ENCODE measurements at places on chromosomes 11 and 22.

DNA sequence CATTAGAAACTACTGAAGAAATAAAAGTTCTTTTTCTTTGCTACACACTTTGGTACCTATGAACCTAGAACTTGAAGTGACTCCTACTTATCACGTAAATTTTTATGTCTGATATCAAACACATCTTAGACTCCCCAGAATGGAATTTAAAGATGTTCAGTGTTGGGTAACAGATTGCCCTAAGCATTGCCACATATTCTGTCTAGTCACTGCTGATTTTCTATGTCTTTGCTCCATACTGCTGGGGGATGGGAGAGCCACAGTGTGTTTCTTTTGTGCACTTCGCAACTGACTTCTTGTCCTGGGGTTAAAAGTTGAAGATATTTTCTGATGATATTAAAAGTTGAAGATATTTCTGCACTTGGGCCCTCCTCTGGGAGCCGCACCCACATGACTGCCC lies 19.4 kb upstream of the MYO18B start:
- no peak for DNase-seq

GRCh38 chr22:44731357-44731970 lies 20.9 kb upstream of the ARHGAP8 start:
- no peak for DNase-seq

GRCh38 chr11:129034001-129034400 lies 91.3 kb upstream of the TP53AIP1 start:
- no peak for DNase-seq

GRCh38 chr11:82523141-82523540 lies 210.5 kb downstream of the FAM181B start:
- no peak for DNase-seq

DNA sequence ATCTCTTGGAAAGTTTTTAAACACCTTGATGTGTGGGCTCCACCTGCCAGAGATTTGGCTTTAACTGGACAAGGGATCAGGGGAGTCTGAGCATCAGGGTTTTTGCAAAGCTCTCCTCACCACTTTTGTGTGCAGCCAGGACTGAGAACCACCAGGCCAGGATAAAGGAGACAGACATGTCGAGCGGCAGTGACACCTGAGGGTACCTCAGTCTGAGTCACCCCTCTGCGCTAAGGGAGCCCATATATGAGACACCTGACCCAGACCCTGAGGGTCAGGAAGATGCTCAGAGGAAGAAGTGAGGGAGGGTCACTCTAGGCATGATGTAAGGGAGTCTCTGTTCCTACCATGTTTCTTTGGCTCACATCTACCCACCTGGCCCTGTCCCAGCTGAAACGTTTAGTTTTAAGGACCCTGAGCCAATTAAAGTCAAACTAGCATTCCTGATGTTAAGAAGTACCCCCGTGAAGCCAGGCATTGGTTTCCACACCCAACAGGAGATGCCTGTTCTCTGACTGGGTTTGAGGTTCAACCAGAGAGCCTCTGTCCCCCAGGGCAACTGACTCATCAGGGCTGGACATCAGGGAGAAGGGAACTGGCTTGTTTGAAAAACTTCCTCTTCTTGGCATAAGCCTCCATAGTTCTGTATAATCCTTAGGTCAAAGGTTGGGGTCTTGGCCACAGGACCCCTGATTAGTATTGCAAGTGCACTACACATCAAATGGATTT lies 72.4 kb upstream of the BIRC3 start:
- no peak for DNase-seq

DNA sequence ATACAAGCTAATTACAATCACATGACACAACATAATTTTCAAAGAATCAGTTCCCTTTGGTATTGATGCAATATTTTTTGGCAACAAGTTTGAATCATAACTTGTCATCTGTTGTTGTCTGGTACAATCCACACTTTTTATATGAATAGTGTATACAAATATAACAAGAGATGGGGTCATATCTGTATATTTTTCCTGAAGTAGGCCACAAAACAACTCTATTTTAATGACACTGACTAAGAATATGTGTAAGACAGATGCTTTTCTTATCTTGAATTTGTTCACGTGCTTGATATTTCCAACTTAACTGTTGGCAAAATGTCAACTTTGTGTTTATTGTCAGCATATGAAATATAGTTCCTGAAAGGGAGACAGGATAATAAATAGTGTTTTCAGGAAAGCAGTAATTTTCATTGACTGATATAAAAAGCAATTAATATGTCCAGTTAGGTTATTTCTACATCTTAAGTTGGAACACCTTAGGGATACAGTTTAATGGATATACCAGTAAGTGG lies 27.9 kb downstream of the NOX4 start:
- DNase-seq: no peak

- no peak for DNase-seq
Observed at GRCh38 chr11:69684651-69685050, 9.5 kb upstream of the LTO1 start.

DNA sequence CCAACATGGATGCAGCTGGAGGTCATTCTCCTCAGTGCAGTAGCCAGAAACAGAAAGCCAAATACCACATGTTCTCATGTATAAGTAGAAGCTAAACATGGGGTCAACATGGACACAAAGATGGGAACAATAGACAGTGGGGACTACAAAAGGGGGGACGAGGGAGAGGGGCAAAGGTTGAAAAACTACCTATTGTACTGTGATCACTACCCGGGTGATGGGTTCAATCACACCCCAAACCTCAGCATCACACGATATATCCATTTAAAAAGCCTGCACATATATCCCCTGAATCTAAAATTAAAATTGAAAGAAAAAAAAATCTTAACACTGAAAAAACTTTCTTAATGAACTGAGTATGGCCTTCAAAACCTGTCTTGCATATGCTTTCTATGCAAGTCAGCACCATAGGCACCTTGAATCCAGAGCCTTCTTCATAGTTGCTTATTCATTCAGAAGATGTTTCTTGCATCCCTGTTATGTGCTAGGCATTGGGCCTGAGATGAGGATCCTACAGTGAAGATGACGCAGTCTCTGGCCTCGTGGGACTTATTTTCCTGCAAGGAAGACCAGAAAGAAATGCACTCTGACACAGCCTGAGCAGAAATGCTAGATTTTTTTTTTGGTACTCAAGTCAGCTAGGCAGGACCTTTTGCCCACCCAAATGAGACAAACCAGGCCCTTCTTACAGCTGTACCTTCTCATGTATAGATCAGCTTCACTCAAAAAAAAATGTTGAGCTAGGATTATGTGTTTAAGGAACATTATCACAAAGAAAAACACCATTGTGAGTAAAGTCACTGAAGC lies 21.0 kb downstream of the NNMT start:
- DNase-seq: no peak

DNA sequence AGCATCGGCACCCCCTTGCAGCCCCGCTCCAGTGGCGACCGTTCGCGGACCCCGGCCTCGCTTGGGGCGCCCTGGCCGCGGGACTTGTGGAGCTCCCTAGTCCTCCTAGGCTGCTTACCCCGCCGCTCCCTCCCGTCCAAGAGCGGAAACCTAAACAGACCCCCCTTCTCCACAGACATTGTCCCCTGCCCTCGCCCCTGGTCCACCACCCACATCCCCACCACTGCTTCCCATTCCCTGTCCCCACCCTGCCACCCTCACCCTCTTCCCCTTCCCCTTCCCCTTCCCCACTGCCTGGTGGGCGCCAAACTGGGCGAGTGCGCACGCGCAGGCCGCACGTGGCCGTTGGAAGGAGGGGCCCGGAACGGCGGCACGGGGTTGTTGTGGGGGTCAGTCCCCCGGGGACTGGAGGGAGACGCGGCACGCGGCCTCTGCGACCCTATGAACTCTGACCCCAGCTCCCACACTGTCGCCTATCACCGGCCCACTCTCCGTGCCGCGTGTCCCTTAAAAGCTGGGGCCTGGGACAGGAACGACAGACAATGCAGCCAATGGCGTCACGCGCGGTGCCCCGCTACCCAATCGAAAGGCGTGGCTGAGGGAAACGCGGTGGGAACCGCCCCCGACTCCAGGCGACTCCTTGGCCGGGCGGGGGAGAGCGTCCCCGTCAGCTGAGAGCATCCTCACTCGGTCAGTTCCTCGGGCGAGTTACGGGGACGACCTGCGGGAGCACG lies at the start of gene SNX32:
Gene SNX32 (plus strand): TSS at position 667 of the 734 bp plus-strand sequence. CDS start 103 bp downstream, outside the sequence.
- DNase-seq: no peak

GRCh38 chr11:3245071-3245470 lies 12.9 kb upstream of the MRGPRE start:
- no peak for DNase-seq

DNA sequence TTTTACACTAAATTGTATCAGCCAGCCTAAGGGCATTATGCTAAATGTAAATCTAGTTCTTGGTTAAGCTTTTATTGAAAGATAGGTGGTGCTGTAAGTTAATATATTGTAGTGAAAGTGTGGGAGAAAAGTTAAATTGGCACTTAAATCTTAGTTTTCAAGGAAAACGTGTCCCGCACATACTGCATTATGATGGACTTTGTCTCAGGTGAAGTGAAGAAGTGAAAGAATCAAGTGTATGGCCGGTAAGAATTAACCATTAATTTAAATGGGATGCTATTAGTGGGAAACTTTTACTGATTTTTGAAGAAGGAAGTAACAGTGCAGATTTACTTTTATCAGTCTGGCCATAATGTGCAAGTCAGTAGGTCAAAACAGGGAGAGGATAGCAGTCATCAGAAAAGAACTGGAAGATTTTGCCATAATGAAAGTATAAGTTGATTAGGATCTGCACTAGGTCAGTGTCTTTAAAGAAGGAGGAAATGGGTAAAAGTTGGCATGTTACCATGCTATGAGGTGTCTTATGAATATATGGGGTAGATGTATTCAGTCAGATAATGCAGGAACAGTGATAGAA lies 81.6 kb downstream of the PDHX start:
- DNase-seq: no peak

DNA sequence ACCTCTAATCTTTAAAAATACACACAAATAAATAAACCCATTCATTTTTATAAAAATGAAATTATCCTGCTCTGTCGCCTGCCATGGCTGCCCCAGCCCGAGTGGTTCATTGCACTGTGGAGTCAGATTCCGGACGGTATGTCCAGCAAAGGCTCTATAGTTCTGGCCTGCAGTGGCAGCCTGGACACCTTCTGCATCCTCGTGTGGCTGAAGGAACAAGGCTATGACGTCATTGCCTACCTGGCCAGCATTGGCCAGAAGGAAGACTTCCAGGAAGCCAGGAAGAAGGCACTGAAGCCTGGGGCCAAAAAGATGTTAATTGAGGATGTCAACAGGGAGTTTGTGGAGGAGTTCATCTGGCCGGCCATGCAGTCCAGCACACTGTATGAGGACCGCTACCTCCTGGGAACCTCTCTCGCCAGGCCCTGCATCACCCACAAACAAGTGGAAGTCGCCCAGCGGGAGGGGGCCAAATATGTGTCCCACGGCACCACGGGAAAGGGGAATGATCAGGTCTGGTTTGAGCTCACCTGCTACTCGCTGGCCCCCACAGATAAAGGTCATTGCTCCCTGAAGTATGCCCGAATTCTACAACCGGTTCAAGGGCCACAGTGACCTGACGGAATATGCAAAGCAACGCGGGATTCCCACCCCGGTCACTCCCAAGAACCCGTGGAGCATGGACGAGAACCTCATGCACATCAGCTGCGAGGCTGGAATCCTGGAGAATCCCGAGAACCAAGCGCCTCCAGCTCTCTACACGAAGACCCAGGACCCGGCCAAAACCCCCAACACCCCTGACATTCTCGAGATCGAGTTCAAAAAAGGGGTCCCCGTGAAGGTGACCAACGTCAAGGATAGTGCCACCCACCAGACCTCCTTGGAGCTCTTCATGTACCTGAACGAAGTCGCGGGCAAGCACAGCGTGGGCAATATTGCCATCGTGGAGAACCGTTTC lies 158.2 kb upstream of the GUCY1A2 start:
- no peak for DNase-seq

- no peak for DNase-seq
Observed at GRCh38 chr22:17162731-17163130, 3.7 kb upstream of the HDHD5 start.

DNA sequence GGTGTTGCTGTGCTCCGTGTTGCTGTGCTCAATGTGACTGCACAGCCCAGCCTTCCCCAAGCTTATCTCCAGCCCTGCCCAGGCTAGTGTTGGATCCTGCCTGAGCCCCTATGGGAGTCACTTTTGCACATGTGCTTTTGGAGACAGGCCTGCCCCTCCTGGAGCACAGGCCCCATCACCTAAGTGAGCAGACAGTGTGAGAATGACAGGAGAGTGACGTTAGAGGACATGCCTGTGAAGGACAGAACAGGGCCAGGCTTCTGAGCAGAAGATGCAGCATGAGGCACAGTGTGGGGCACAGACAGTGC lies 36.6 kb upstream of the SUSD2 start:
- DNase-seq: no peak

- no peak for DNase-seq
Observed at GRCh38 chr22:24376002-24376401, 51.4 kb upstream of the ADORA2A start.

GRCh38 chr11:76734456-76735420 lies 48.4 kb upstream of the TSKU start:
- DNase-seq: no peak

DNA sequence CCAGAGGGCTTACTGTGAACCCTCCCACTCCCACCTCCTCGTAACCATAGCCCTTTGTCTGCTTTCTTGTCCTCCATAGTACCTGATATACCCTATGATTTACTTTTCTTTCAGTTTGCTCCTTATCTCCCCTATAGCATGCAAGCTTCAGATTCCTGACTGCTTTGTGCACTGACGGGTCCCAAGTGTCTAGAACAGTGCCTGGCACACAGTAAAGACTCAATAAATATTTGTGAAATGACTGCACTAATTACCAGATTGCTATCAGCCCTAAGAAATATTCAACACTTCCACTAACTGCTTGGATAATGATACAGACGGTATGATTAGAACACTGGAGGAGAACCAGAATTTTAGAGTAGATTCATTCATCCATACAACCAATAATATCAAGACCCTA lies 33.0 kb downstream of the ISX start:
- DNase-seq: no peak

- DNase-seq: no peak
Observed at GRCh38 chr11:1746511-1746931, 3.9 kb downstream of the IFITM10 start.

DNA sequence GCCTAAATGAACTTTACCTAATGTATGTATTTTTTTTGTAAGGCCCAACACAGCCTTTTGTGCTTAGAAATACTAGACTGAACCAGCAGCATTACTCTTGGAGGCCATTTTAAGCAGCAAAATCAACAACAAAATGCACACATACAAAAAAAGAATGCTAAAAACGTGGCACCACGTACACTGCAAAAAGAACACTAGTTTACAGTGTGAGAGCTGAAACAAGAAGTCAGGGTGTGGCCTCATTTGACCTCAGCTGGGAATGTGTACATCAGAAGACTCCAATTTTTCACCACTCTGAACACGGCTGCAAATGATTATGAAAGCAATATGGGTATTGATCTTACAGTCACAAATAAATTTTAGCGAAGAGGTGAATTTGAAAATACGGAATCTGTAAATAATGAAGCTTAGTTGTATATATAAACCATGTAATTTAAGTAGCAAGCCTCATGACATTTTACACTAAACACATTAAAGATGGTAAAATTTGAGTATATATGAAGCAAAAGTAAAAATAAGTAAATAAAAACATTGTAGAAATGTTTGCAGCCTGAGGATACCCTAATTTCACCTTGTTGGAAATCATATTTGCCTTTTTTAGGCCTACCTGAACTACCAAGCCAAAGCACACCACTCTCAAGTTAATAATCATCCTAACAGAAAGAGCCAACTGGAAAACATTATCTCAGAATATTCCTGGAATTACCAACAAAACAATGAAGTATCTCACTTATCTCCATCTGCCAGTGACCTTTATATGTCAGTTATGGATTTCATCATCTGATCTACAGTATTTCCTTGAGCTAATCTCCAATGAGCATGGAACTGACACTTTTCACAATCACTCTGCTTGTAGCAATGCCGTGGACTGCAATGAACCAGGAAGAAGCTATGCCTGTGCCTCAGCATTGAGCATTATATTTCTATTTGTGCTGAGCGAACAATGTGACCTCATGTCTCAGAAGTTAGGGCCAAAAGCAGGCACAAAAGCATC lies 319.5 kb upstream of the FAT3 start:
- no peak for DNase-seq

Data from iPS DF 6.9 (cell line).